ENCODE measurements at places on chromosomes 2 and 18.
A peak's percentile ranks its signal among the peaks of the same experiment; 100 is the strongest.

DNA sequence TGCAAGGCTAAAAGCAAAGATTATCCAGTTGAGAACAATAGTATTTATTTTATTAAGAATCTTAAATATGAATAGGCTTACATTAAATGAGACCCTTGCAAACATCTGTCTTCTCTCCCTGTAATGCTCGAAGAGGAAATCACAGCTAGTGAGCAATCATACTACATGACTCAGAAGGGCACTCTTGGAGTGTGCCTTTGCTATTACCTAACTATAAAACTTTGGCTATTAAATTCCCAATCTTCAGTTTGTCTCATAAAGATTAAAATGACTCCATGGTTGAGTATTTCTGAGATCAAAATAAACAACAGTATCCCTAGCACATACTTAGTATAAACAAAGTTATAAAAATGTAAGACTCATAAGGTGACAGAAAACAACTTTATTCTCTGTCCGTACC, 296.9 kb downstream of the KCNJ3 start:
- H3K4me1 ChIP-seq: no peaks in the 10 kb centered on the region
- DNase-seq: no peak
- no peaks in the 10 kb centered on the region for H3K27me3 ChIP-seq

GRCh38 chr2:12227941-12228608, 481.6 kb downstream of the LPIN1 start:
- H3K36me3 ChIP-seq: no peaks in the 10 kb centered on the region
- DNase-seq: no peak
- H3K4me3 ChIP-seq: no peak overlapping the region

DNA sequence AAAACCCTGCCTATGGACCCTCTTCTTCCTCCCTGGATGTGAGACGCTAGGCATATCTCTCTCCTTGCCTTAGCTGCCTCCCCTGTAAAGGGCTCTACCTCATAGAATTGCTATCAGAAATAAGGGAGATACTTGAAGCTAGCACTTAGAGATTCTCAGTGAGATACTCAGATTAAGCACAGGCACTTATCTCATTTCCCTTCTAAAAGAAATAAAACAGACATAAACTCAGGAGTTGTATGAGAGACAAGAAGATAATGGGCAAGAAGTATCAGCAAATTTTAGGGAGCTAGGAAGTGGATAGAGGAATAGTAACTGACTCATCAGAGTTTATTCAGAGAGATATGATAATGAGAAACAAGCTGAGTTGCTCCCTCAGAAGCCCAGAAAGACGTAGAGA, 131.0 kb downstream of the SP3 start:
- no peak overlapping the region for H3K27ac ChIP-seq
- H3K4me3 ChIP-seq: no peak overlapping the region
- DNase-seq: no peak

GRCh38 chr2:70505613-70506391, 47.8 kb downstream of the TGFA start:
- no peak overlapping the region for H3K4me3 ChIP-seq
- no peaks in the 10 kb centered on the region for H3K27me3 ChIP-seq
- no peaks in the 10 kb centered on the region for H3K36me3 ChIP-seq
- peaks cover 53% of the 10 kb centered on the region for H3K4me1 ChIP-seq
- DNase-seq: no peak

DNA sequence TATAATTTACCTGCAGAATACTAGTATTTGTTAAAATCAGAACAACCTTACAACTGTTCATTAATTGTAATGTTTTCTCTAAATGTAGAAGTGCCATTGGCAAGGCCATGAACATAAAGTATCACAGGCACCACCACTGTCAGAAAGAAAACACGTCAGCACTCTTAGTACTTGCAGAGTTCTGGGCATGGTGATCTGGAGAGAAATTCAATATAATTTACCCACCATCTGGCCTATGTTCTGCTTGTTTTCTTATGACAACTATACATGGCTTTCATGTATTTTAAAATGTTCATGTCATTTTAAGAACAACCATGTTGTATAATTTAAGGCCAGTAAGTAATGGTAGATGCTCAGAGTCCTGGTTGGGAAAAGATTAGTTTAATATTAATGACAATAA, 114.2 kb upstream of the SULT1C3 start:
- no peak for DNase-seq
- H3K36me3 ChIP-seq: no peaks in the 10 kb centered on the region
- H3K4me1 ChIP-seq: no peaks in the 10 kb centered on the region
- H3K27me3 ChIP-seq: no peaks in the 10 kb centered on the region

GRCh38 chr2:95058989-95059641, 33.6 kb downstream of the MAL start:
- DNase-seq: no peak
- no peaks in the 10 kb centered on the region for H3K36me3 ChIP-seq
- peaks cover 22% of the 10 kb centered on the region for H3K4me1 ChIP-seq
- H3K27ac ChIP-seq: peak overlapping the region; percentile 76
- H3K4me3 ChIP-seq: no peak overlapping the region

DNA sequence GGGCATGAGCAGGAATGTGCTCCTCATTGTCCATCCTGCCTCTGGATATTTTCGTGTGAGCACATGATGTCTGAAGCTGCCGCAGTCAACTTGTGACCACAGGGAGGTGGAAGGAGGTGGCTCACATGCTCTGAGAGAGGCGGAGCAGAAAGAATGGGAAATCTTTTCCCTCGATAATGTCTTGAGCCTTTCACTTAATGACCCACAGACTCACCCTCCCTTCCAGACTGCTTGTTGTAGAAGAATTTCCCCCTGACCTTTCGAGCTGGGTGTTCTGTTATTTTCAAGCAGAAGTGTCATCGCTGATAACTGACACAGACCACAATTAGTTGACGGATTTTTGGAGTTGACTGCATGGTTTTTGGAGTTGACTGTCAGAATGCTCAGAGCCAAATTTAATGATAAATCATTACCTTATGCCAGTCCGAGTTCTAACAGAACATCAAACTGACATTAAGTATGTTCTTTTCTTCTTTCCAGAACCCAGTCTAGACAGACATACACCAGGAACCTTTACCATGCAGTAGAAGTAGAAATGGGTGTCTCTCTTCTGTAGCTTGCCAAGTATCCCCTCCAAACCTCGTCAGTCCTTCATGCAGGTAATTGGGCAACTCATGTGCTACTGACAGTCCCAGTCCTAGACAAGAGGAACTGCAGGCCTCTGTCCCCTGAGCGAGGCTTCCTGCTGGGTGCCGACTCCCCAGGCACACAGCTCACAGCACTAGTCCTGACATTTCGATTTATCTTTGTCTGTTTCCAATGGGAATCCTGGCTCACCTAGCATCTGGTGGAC, 29.4 kb upstream of the RTTN start:
- H3K4me3 ChIP-seq: no peak overlapping the region
- no peak overlapping the region for H3K27ac ChIP-seq
- H3K4me1 ChIP-seq: no peaks in the 10 kb centered on the region
- DNase-seq: no peak
- H3K36me3 ChIP-seq: no peaks in the 10 kb centered on the region

GRCh38 chr2:149225446-149225845, 104.9 kb upstream of the LYPD6 start:
- no peak overlapping the region for H3K4me3 ChIP-seq
- H3K27me3 ChIP-seq: no peaks in the 10 kb centered on the region
- no peaks in the 10 kb centered on the region for H3K4me1 ChIP-seq
- no peak overlapping the region for H3K27ac ChIP-seq
- H3K36me3 ChIP-seq: no peaks in the 10 kb centered on the region

GRCh38 chr2:110860630-110861029, 128.3 kb downstream of the ACOXL start:
- no peaks in the 10 kb centered on the region for H3K36me3 ChIP-seq
- no peak overlapping the region for H3K4me3 ChIP-seq
- peaks cover 80% of the 10 kb centered on the region for H3K27me3 ChIP-seq
- no peak for DNase-seq
- H3K4me1 ChIP-seq: no peaks in the 10 kb centered on the region

- no peak overlapping the region for H3K27ac ChIP-seq
- no peak overlapping the region for H3K4me3 ChIP-seq
- no peak for DNase-seq
Observed at GRCh38 chr2:183671233-183671632, 547.0 kb downstream of the NUP35 start.

DNA sequence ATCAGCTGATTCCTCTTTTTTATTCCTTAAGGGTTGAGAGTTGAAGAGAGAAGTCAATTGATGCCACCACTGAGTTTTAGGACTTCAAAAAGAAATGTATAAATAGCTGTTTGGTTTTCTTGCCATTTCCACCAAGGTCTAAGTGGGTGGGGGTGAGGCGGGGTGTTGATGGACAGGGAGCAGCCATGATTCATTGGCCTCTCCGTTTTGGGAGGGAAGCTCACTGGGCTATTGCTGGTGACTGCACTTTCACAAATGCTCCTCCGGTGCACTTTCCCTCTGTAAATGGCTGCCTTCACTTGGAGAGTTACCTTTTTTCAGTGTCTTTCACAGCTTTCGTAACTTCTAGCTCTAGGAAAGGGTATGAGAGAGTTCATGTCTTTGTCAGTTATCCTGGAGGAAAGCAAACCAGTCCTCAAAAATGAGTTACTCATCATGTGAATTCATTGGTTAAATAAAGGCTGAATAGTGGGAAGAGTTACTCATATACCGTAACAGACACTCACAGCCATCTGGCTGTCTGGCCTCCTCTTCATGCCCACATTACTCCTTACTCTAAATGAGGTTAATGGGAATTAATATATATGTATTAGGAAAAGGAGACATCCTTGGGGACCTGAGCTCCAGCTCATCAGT, 17.4 kb upstream of the CTAGE1 start:
- no peaks in the 10 kb centered on the region for H3K27me3 ChIP-seq
- no peak overlapping the region for H3K27ac ChIP-seq
- DNase-seq: no peak
- H3K4me3 ChIP-seq: no peak overlapping the region
- H3K36me3 ChIP-seq: no peaks in the 10 kb centered on the region
- H3K4me1 ChIP-seq: peaks cover 8% of the 10 kb centered on the region

GRCh38 chr2:18435426-18436037, 124.9 kb downstream of the RDH14 start:
- no peaks in the 10 kb centered on the region for H3K36me3 ChIP-seq
- no peak for DNase-seq
- H3K4me3 ChIP-seq: no peak overlapping the region
- H3K27me3 ChIP-seq: no peaks in the 10 kb centered on the region
- no peak overlapping the region for H3K27ac ChIP-seq

GRCh38 chr2:74708296-74708695, 54.2 kb downstream of the SEMA4F start:
- no peak for DNase-seq
- H3K4me1 ChIP-seq: no peaks in the 10 kb centered on the region
- H3K36me3 ChIP-seq: no peaks in the 10 kb centered on the region
- H3K4me3 ChIP-seq: no peak overlapping the region
- peak overlapping the region; percentile 73 for H3K27ac ChIP-seq
- H3K27me3 ChIP-seq: no peaks in the 10 kb centered on the region

GRCh38 chr2:149167001-149167780, 128.7 kb downstream of the LYPD6B start:
- peaks cover 67% of the 10 kb centered on the region for H3K4me1 ChIP-seq
- peak overlapping the region; percentile 84 for H3K27ac ChIP-seq
- DNase-seq: no peak
- H3K36me3 ChIP-seq: no peaks in the 10 kb centered on the region

DNA sequence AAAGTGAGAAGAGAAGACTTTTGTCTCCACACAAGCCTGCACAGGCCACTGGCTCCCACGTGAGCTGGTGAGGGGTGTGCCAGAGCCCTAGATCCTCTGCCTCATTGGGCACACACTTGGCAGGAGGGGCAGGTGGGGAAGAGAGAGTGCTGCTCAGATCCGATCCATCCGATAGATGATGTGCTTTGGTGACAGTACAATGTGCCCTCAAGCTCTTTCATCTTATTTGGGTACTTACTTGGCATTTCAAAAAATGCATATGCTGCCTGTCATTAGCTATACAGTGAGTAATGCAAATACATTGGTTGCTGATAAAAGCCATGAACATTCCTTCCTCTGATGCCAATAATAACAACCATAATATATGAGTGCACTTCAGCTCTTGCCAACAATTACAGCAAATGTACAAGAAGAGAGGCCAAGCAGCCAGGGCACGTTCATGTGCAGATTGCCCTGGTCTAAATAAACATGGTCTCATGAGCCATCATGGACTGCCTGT, 255.3 kb downstream of the VAPA start:
- H3K27ac ChIP-seq: no peak overlapping the region
- H3K36me3 ChIP-seq: no peaks in the 10 kb centered on the region
- H3K4me1 ChIP-seq: peaks cover 21% of the 10 kb centered on the region
- DNase-seq: no peak

DNA sequence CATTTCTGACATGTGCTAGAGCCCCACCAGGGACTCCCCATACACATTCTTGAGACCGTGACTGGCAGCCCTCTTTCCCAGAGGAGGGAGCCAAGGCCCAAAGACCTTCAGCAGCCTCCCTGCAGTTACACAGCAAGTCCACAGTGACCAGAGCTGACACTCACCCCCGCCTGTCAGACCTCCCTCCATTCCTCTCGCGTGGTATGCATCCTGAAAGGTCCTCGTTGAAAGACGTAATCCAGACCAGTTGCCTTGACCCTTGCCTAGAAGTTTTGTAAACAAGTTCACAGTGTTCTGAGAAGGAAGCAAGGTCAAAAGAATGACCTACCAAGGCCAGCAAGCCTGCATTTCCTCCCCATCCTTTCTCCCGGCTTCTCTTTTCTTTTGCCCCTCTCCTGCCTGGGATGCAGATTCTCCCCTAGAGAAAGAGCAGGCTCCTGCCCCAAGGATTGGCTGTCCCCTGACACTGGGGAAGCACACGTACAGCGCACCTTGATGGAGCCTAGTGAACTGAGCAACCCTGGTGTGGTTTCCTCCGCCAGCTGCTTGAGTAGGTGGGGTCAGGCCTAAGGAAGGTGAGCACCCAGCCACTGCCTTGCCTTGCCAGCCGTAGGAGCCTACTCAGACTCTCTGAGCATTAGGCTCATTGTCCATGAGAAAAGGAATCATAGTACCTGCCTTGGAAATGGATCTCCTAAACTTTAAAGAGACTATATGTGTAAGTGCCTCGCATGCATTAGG, 18.3 kb downstream of the TRIB2 start:
- DNase-seq: no peak
- no peaks in the 10 kb centered on the region for H3K36me3 ChIP-seq
- no peak overlapping the region for H3K4me3 ChIP-seq
- H3K4me1 ChIP-seq: peaks cover 13% of the 10 kb centered on the region

DNA sequence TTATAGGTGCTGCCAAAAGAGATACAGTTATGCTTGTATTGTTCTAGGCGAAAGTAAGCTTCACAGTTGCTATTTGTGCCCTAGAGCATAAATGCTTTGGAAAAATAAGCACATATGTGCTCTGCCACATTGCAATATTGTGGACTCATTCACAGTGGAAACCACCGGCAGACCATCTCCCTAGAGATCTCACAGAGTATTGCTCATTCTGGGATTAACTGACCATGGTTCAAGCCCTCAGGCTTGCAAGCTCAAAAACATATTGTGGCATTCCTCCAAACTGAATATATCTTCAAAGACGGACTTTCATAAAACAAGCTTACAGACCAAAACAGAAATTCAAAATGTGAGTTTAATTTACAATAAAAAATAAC, 158.2 kb upstream of the CCDC150 start:
- H3K4me1 ChIP-seq: no peaks in the 10 kb centered on the region
- DNase-seq: no peak
- H3K36me3 ChIP-seq: no peaks in the 10 kb centered on the region
- no peak overlapping the region for H3K4me3 ChIP-seq

- H3K4me1 ChIP-seq: no peaks in the 10 kb centered on the region
- no peaks in the 10 kb centered on the region for H3K27me3 ChIP-seq
- H3K4me3 ChIP-seq: no peak overlapping the region
- no peaks in the 10 kb centered on the region for H3K36me3 ChIP-seq
- H3K27ac ChIP-seq: no peak overlapping the region
Observed at GRCh38 chr2:139293992-139294548, 513.9 kb upstream of the NXPH2 start.

Measured in esophagus squamous epithelium (tissue), 5 donors.